ENCODE measurements at places on chromosomes 4 and X. TPM values are rescaled to one million over a fixed set of nuclear protein-coding genes. Genes with fewer than 3 reads are reported as not detected.

- no peak overlapping the region for H3K4me3 ChIP-seq
- H3K27ac ChIP-seq = no peak overlapping the region
- DNase-seq = no peak
- H3K4me1 ChIP-seq = peaks cover 27% of the 10 kb centered on the region
- H3K27me3 ChIP-seq = no peaks in the 10 kb centered on the region
Observed at GRCh38 chr4:156803056-156803455, 168.5 kb downstream of the PDGFC start.

CENPVL1 gene
- total RNA-seq = not detected

- no peak for DNase-seq
- H3K27me3 ChIP-seq = peaks cover 5% of the 10 kb centered on the region
- H3K4me3 ChIP-seq = no peak overlapping the region
- peaks cover 12% of the 10 kb centered on the region for H3K4me1 ChIP-seq
- no peaks in the 10 kb centered on the region for H3K36me3 ChIP-seq
Observed at GRCh38 chrX:68894513-68895340, 65.9 kb downstream of the EFNB1 start.

CCDC158 gene
- total RNA-seq = not detected

GRCh38 chr4:136009258-136009832 lies 1522.9 kb downstream of the PCDH18 start:
- H3K36me3 ChIP-seq = no peaks in the 10 kb centered on the region
- H3K27me3 ChIP-seq = no peaks in the 10 kb centered on the region
- no peak overlapping the region for H3K27ac ChIP-seq
- H3K4me3 ChIP-seq = no peak overlapping the region

DNA sequence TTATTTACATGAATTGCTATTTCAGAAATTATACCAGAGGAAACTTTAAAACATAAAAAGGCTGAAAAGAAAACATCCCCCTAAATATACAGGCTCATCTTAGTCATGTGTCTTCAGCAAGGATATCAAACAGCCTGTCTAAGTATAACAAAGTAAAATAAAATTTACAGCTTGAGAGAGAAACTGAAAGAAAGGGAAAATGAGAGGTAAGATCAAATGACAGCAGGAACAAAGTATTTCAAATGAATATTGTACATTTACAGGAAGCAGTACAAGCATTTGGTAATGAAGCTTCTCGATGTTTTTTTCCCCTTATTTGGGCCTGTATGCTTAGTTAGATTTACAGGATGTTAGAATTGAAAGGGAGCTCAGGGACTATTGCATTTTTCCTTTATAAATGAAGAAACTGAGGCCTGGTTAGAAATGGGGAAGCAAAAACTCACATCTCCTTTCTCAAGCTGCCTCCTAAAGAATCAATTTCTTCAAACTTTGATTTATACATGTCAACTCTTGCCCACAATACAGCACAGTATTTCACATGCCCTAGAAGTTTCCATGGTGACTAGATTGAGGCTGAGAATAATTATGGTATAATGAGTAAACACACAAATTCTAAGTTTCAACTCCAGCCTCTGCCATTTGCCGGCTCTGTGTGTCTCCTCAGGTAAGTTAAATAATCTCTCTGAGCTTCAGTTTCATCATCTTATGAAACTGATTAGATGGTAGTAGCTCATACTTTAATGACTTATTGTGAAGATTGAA lies 29.3 kb downstream of the DAPP1 start:
- no peak overlapping the region for H3K27ac ChIP-seq
- no peak overlapping the region for H3K4me3 ChIP-seq
- no peak for DNase-seq

DNA sequence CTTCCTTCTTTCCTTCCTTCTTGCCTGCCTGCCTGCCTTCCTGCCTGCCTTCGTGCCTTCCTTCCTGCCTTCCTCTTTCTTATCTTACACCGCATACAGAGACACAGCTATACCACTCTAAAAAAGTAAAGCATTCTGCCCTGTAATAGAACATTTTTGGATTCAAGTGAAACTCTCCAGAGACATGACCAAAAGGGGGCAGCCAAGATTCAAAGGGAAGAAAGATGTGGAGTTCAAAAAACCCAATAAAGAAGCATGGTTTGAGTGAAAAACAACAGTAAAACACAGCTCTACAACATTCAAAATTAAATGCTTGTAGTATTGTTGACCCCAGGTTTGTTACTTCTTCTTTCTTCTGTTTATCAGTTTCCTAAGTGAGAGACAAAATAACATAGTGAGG lies 914.9 kb upstream of the PCDH7 start:
- H3K4me3 ChIP-seq = no peak overlapping the region
- H3K27ac ChIP-seq = no peak overlapping the region
- H3K27me3 ChIP-seq = no peaks in the 10 kb centered on the region

DNA sequence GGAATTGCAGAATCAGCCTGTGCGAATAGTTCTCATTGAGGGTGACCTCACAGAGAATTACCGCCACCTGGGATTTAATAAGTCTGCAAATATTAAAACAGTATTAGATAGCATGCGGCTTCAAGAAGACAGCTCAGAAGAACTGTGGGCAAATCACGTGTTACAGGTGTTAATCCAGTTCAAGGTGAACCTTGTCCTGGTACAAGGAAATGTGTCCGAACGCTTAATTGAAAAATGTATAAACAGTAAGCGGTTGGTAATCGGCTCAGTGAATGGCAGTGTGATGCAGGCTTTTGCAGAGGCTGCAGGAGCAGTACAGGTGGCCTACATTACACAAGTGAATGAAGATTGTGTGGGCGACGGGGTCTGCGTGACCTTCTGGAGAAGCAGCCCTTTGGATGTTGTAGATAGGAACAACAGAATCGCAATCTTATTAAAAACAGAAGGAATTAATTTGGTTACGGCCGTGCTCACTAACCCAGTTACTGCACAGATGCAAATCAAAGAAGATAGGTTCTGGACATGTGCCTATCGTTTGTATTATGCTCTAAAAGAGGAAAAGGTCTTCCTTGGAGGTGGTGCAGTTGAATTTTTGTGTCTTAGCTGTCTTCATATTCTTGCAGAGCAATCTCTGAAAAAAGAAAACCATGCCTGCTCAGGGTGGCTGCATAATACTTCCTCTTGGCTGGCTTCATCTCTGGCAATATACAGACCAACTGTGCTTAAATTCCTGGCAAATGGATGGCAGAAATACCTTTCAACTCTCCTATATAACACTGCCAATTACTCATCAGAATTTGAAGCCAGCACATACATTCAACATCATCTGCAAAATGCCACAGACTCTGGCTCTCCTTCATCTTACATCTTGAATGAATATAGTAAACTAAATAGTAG lies 10.7 kb downstream of the BBS12 start:
- no peaks in the 10 kb centered on the region for H3K27me3 ChIP-seq
- H3K27ac ChIP-seq = no peak overlapping the region
- peaks cover 11% of the 10 kb centered on the region for H3K4me1 ChIP-seq
- no peak overlapping the region for H3K4me3 ChIP-seq
- peaks cover 6% of the 10 kb centered on the region for H3K36me3 ChIP-seq

DNA sequence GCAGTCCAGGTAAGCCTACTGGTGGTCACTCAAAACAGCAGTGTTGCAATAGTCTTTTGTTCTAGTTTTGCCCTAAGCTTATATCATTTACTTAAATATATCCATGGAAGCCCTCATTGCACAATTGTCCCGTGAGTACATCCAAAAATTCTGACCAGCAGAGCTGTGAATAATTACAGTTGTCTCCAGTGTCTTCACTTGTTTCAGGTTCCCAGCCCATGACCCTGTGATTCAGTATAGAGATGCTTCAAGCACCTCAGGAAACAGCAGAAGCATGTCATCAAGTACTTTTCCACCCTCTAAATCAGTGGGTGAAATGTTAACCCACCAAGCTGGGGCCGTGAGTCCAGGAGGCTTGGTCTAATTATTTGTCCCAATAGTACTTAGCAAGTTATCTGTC lies 214.9 kb upstream of the RPS6KA3 start:
- H3K4me3 ChIP-seq = no peak overlapping the region
- no peak for DNase-seq
- H3K27me3 ChIP-seq = no peaks in the 10 kb centered on the region
- H3K27ac ChIP-seq = no peak overlapping the region
- H3K36me3 ChIP-seq = no peaks in the 10 kb centered on the region

S100G gene
- total RNA-seq = not detected

DNA sequence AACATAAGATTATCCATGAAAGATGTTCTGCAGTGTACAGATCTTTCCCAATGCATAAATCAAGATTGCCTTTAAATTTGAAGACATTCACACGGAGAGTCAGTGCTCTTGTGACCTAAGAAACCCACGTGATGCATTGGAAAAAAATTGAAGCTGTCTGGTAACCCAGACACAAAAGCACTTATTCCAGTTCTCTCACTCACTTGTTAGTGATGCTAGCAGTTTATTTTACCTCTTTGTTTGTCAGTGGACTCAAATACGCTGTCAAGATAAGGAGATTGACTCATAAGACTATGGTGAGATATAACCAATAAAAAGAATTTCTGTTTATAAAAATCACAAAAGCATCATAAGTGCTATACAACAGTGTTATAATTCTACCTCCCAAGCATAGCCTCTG lies 245.8 kb upstream of the SMIM31 start:
- H3K36me3 ChIP-seq = peaks cover 4% of the 10 kb centered on the region
- H3K27ac ChIP-seq = no peak overlapping the region
- no peak overlapping the region for H3K4me3 ChIP-seq
- no peak for DNase-seq
- peaks cover 19% of the 10 kb centered on the region for H3K4me1 ChIP-seq
- no peaks in the 10 kb centered on the region for H3K27me3 ChIP-seq

DNA sequence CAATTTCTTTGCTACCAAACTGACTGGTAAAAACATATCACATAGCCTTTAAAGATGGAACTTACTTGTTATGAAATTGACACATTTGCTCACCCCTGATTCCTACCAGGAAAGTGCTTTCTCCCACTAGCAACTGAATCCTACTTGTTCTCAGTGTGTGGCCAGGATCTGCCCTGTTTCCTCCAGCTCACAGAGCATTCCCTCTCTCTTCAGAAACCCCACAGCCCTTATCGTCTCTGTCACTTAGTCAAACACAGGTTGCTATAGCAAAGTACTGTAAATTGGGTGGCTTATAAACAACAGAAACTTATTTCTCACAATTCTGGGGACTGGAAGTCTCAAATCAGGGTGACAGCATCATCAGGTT lies 265.2 kb upstream of the BOD1L1 start:
- DNase-seq = no peak
- H3K36me3 ChIP-seq = no peaks in the 10 kb centered on the region
- H3K4me1 ChIP-seq = peaks cover 67% of the 10 kb centered on the region
- H3K4me3 ChIP-seq = peak overlapping the region; percentile 24

DNA sequence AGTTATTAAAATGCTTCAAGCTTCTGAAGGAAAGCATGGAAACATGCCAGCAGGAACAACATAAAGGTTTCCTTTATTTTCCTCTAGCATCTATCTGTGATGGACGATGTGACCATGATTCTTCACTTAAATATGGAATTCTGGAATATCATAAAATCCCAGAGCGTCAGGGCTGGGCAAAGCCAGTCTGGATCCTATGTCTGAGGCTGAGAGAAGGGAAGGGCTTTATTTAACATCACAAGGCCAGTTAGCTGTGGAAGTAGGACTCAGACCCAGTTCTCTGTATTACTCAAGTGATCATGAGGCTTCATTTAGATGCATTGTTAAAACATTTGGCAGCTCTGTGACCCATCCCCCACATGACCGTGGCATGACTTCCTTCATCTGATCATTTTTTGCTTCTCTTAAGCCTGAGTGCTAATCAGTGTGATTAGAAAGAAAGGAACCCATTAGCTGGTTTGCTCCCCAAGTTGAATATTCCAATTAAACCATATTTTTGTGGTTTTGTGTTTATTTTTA lies 40.9 kb upstream of the EOLA2 start:
- no peaks in the 10 kb centered on the region for H3K27me3 ChIP-seq
- peaks cover 4% of the 10 kb centered on the region for H3K36me3 ChIP-seq
- peaks cover 43% of the 10 kb centered on the region for H3K4me1 ChIP-seq
- no peak overlapping the region for H3K4me3 ChIP-seq
- no peak overlapping the region for H3K27ac ChIP-seq
- DNase-seq = no peak

- H3K27ac ChIP-seq = peak overlapping the region; percentile 84
- no peaks in the 10 kb centered on the region for H3K27me3 ChIP-seq
- DNase-seq = no peak
- H3K4me3 ChIP-seq = peak overlapping the region; percentile 34
- peaks cover 42% of the 10 kb centered on the region for H3K4me1 ChIP-seq
Observed at GRCh38 chrX:17591741-17592110, 145.6 kb upstream of the SCML1 start.

WAS gene
- 0.19 TPM for total RNA-seq

MYL5 gene
- 32.2 TPM for total RNA-seq

DNA sequence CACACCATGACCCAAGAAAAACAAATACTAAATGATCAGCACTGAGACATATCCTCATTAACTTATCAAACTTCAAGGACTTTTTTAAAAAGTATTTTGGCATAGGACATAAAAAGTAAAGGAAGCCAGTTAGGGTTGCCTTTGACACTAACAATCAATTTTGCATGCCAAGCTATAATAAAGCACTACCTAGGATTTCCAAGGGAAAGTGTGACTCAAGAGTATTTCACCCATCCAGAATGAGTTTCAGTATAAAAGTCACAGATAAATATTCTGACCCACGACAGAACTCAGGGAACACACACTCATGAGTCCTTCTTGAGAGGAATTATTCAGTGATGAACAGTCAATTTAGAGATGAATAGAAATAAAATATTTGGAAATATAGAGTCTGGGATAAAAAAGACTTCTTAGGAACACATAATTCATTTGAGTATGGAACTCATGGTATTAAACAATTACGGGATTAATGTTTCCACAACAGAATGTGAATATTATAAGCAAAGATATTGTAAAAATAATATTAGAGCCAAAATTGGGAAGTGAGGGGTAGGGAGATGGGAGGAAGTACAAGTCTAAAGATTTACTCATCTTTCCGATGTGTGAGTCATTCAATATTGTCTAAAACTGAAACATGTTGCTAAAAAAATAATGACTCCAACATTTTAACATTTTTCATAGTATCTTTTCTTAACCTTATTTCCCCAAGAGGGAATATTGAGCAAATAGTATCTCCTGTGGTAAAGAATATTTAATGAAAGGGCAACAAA lies 143.5 kb upstream of the LNX1 start:
- no peaks in the 10 kb centered on the region for H3K27me3 ChIP-seq
- H3K36me3 ChIP-seq = no peaks in the 10 kb centered on the region
- no peak for DNase-seq

DNA sequence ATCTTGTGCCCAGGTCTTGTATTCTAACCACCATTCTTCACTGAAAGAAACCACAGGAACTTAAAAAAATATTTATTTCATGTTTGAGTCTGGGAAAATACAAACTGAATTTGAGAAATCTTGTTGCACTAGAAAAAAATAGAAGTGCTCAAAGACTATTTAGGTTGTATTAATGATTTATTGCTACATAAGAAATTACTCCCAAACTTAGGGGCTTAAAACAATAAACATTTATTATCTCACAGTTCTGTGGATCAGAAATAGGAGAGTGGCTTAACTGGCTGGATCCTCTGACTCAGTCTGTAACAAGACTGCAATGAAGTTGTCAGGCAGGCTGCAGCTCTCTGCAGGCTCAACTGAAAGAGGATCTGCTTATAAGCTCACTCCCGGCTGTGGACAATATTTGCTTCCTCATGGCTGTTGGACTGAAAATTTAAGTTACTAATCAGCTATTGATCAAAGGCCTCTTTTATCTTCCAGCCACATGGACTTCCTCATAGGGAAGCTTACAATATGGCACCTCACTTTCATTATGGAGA lies 295.4 kb upstream of the FAM241A start:
- H3K4me1 ChIP-seq = no peaks in the 10 kb centered on the region
- no peak overlapping the region for H3K27ac ChIP-seq
- peaks cover 4% of the 10 kb centered on the region for H3K27me3 ChIP-seq
- DNase-seq = no peak
- H3K4me3 ChIP-seq = no peak overlapping the region
